ENCODE measurements at places on chromosomes 4 and X.

DNA sequence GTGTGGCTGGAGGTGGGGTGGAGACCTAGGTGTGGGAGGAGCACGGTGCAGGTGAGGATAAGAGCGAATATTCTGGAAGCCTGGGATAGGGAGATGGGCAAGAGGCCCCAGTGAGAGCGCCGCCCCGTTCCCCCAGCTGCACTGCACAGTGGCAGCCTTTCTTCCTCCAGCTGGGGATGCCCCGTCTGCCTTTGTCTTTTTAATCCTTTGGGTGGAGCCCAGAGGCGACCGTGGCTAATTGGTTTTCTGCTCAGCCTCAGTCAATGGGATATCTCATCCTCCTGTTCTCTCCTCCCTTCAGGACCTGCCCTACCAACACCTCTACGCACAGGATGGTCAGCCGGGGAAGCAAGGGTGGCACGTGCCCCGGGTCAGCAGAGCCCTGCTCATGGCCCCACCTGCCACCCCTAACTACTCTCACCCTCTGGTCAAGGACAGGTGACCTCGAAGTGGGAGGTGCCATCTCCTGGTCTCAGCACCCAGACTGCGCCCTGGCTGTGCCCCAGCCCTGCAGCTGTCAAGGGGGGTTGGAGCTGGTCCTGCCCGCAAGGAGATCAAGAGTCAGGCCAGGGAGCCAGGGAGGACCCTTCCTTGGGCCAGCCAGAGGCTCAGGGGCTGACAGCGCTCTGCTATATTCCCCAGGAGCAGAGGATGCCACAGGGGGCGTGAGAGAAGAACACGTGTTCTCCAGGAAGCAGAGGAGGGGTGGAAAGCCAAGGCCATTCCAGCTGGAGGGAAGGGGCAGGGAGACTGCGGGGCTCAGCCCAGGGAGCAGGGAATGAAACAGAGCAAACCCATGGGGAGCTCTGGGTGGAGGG lies 64.0 kb downstream of the ADRA2C start:
- no peak for DNase-seq

DNA sequence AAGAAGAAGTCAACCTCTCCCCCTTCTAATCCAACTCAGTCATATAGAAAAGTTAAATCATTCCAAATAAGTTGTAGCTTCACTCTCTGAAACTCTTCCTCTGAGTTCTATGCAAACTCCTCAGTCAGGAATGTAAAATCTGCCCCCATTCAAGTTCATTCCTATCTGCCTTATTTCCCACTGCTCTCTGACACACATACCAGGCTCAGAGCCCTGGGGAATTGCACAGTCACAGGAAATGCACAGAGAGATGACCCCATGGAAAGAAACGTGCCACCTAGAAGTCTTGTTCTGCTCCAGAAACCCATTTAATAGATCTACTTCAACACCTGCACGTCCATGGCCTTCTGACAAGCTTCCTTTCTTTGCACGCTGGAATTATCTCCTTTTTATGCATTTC lies 236.0 kb upstream of the VCX3A start:
- DNase-seq = no peak

- no peak for DNase-seq
Observed at GRCh38 chr4:90113881-90114457, 13.2 kb upstream of the CCSER1 start.

DNA sequence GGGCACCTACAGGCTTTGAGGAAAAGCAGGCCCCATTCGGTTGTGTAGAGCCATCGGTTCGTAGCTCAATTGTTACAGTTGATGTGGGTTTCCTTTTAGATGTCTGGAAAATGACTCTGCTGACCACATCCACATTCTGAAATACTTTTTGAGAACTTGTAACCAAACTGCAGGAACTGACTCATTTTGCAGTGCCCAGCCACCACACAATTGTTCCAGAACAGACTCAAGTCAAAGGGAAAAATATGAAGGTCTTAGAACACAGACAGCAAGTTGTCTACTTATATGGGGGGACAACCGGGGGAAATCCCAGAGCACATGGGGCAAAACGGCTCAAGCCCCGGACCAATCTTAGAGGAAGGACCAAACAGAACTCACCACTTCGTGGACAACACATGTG lies 557.6 kb upstream of the DIPK2B start:
- DNase-seq = no peak

DNA sequence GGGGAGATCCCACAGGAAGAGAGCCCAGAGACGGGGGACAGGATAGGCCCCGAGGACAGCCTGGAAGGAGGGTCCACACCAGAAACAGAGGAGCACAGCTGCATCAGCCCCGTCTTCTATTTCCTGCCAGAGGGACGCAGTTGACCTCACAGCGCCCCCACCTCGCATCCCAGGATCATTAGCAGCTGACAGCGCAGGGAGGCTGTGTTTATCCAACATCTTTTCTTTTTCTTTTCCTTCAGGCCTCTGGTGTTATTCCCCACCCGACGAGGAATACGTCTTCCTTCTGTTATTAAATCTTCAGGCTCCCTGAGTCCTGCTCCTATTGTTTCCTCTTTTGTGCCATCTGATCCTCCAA lies 75.4 kb downstream of the DCHS2 start:
- DNase-seq = no peak

GRCh38 chr4:62454535-62454934 lies 1254.4 kb downstream of the ADGRL3 start:
- no peak for DNase-seq

DNA sequence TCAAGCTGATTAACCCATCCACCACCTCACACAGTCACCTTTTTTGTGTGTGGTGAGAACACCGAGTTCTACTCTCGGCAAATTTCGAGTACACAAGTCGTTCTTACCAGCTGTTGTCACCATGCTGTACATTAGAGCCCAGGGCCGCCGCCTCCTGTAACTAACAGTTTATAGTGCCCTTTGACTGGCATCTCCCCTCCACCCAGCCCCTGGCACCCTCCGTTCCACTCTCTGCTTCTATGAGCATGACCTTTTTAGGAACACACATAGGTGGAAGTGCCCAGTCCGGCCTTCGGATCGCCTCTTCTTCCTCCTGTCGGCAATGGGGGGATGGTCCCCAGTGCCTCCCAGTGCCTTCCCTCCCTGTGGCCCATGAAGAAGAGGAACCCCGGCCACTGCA lies 141.4 kb downstream of the STK32B start:
- DNase-seq = no peak

DNA sequence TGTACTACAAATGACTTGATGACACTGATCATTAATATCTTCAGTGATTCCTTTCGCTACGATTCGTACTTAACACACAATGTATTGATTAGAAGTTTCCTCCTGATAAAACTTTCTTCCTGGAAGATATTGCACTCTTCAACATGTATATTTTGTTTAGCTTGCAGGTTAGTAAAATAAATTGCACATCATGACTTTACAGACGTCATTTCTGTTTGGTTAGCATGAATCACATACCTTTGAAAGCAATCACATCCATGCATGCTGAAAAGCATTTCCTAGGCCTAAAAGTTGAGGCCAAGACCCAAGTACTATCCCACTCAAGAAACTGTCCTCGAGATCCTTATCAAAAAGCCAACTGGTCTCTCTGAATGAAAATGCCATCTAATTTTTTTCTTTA lies 1841.0 kb upstream of the PCDH7 start:
- no peak for DNase-seq

GRCh38 chrX:48781705-48782104 lies 4.7 kb upstream of the GATA1 start:
- no peak for DNase-seq

- no peak for DNase-seq
Observed at GRCh38 chr4:77002321-77003107, 53.0 kb downstream of the SEPTIN11 start.

- no peak for DNase-seq
Observed at GRCh38 chr4:135741583-135741982, 1540.0 kb upstream of the PABPC4L start.

DNA sequence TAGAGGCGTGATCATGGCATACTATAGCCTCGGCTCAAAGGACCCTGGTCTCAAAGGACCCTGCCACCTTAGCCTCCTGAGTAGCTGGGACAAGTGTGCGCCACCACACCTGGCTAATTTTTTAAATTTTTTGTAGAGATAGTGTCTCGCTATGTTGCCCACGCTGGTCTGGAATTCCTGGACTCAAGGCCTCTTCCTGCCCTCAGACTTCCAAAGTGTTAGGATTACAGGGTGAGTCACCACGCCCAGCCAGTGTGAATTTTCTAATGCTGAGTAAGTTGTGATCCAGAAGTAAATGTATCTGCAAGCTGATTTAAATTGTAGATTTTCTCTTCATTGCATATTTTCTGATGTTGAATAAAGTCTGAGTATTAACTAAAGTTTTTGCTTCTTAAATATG lies 2.6 kb upstream of the ZNF674 start:
- no peak for DNase-seq

DNA sequence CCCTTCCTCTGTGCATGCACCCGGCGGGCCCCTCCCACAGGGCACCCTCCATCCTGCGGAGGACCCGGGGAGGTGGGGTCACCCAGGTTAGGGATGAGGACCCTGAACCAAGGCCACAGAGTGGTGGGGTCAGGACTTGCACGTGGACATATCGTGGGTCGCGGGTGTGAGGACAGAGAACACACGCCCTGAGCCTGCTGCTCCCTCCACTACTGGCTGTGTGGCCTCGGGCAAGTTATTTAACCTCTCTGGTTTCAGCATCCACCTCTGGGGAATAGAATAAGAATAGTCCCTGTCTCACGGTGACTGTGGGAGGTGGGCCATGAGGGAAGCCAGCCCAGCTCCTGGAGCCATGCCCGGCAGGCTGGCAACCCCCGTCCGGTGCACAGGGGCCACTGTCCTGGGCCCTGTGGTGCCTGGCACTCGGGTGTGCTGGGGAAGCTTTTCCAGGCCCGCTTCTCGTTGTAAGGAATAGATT lies 5.1 kb downstream of the PSAPL1 start:
- DNase-seq = no peak

- no peak for DNase-seq
Observed at GRCh38 chr4:26267087-26267486, 53.7 kb upstream of the RBPJ start.

GRCh38 chrX:154918060-154918483 lies 31.9 kb downstream of the F8A1 start:
- no peak for DNase-seq

GRCh38 chr4:105417624-105418023 lies 56.2 kb downstream of the PPA2 start:
- no peak for DNase-seq

GRCh38 chr4:168540086-168540485 lies 43.2 kb downstream of the PALLD start:
- no peak for DNase-seq

GRCh38 chrX:106201502-106202178 lies 33.5 kb downstream of the PWWP3B start:
- DNase-seq = no peak

GRCh38 chrX:49925176-49925575 lies 2.8 kb downstream of the CLCN5 start:
- DNase-seq = no peak

DNA sequence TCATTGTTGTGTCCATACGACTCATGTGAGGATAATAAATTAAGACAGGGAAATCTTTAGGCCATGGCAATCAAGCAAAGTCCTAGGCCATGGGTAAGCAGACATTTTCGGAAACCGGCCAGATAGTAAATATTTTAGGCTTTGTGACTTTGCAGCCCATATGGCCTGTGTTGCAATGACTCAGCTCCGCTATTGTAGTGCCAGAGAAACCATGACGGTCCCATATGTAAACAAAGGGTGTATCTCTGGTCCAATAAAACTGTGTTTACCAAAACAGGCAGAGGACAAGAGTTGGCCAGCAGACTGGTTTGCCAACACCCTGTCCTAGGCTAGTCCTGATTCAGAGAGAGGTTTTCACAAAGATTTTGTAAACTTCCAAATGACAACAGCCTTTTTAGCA lies 5.0 kb downstream of the FAM114A1 start:
- no peak for DNase-seq

DNA sequence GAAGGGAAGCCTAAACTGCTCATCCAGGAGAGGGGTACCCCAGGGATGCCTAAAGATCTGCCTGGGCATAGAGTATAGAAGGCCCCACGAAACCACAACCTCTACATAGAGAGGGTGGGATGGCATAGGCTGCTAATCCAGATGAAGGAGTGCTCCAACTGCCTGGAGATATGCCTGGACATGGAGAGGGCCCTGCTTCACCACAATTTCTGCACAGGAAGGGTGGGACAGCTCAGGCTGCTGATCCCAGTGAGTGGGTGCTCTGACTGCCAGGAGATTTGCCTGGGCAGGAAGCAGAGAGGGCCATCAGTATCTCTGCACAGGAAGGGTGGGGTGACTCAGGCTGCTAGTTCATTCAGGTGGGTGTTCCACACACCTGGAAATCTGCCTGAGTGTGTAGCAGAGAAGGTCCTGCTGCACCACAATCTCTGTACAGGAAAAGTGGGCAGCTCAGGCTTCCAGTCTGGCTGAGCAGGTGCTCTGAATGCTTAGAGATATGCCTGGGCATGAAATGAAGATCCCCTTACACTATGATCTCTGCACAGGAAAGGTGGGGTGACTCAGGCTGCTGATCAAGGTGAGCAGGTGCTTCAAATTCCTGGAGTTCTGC lies 61.1 kb downstream of the ZNF518B start:
- no peak for DNase-seq

- no peak for DNase-seq
Observed at GRCh38 chr4:90237751-90238530, 110.7 kb downstream of the CCSER1 start.

- DNase-seq = no peak
Observed at GRCh38 chr4:134780244-134780643, 578.7 kb upstream of the PABPC4L start.

DNA sequence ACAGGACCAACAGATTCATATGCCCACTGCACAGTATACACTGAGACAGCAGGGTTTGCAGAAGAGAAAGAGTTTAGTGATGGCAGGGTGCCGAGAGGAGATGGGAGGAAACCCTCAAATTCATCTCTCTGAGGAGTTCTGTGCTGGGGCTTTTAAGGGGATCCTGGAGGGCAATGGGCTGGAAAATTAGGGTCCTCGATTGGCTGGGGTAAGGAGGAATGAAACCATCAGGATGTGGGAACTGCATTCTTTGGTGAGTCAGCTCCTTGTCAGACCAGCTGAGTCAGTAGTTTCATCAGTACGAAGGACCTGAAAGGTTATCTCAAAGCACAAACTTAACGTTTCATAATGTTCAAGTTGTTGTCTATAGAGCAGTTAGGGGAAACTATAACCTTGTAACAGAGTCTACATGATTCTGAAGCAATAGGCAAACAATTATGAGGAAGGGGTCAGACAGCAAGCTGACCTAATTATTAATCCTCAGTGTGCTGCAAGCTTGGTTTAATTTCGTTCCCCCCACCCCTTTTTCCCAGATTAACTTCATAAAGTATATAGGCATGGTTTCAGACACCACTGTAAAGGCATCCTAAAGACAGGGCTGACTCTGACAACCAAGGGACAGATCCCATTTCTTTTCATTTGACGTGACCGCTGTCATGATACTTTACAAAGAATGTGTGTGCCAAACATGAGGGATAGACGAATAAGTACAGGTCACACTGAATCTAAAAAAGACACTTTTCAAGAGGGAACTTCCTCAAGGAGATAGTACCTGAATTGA lies 1.5 kb upstream of the MSMO1 start:
- no peak for DNase-seq

DNA sequence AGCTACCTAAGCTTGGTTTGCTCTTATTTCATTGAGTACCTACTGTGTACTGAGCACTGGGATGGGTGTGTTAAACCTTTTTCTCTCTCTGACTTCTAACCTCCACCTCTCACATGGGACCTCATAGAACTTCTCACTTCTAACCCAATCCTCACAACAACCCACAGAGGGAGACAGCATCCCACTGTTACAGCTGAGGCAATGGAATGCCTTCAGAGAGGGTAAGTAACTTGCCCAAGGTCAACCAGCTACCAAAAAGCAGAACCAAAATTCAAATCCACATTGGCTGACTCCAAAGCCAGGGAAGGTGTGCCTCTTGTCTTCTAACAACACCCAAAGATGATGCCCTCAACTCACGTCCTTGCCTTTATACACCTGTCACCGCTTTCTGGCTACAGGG lies 5.4 kb downstream of the SEL1L3 start:
- DNase-seq = no peak

GRCh38 chrX:42290608-42291007 lies 367.3 kb upstream of the CASK start:
- DNase-seq = no peak
